Fibroblast of skin of left biceps (primary cell): ENCODE measurements at places on chromosomes 1 and 21.

- DNase-seq: no peak
Measured at GRCh38 chr1:39127513-39127912, 77.0 kb upstream of the MACF1 start.

- no peak for DNase-seq
Measured at GRCh38 chr1:90614872-90615271, 102.2 kb downstream of the BARHL2 start.

GRCh38 chr1:157269656-157270375 lies 131.6 kb upstream of the ETV3 start:
- no peak for DNase-seq

GRCh38 chr1:44412601-44413000 lies 7.5 kb downstream of the RNF220 start:
- DNase-seq: no peak

GRCh38 chr1:86105533-86105866 lies 51.1 kb downstream of the COL24A1 start:
- no peak for DNase-seq

DNA sequence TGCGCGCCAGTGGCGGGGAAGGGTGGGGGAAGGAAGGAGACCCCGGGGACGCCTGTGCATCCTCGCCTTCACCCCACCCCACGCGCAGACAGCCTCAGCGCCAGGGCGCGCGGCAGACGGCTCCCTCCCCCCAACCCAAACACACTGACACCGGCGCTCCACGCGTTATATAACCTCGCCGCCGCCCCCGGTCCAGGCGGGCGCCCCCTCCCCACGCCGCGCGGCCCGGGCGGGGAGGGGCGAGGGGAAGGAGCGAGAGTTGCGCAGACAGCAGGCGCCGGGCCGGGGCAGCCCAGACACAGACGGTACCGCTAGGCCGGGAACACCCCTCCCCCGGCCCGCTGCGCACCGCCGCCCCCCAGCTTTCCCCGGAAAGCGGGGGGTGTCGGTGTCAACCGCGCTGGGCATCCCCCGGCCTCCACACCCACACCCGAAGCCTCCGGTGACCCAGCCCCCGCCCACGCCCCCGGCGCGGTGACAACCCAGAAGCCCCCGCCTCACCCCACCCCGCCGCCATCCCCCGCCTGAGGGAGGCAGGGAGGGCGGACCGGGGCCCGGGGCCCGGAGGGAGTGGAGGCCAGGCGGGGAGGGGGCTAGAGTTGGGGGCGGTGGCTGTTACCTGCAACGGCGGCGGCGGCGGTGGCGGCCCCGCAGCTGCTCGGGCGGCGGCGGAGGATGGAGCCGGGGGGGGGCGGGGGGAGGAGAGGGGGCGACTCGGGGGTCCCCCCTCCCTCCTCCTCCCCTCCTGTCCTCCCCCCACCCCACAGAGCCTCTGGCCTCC lies 432 bp downstream of the AKT3 start:
- no peak for DNase-seq

GRCh38 chr21:45581322-45581712 lies 39.1 kb upstream of the SLC19A1 start:
- no peak for DNase-seq

DNA sequence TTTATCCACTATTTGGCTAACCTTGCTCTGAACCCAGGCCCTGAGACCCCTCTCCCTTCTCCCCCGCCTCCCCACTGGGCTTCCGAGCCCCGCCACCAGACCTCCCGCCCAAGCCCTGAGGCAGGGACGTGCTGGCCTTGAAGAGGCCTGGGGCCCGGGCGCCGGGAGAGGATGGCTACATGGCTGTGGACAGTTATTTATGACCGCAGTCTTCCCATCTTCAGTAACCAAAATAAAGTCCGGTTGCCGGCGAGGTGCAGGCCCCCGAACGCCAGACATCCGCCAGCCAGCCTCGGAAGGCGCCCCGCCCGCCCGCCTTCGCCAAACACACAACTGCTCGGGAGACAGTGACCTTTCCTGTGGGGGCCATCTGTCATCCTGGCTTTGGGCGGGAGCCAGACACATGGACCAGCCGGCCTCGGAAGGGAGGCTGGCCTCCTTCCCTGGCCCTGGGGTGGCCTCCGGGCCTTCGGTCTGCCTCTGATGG lies 69.0 kb downstream of the DHRS3 start:
- DNase-seq: no peak

DNA sequence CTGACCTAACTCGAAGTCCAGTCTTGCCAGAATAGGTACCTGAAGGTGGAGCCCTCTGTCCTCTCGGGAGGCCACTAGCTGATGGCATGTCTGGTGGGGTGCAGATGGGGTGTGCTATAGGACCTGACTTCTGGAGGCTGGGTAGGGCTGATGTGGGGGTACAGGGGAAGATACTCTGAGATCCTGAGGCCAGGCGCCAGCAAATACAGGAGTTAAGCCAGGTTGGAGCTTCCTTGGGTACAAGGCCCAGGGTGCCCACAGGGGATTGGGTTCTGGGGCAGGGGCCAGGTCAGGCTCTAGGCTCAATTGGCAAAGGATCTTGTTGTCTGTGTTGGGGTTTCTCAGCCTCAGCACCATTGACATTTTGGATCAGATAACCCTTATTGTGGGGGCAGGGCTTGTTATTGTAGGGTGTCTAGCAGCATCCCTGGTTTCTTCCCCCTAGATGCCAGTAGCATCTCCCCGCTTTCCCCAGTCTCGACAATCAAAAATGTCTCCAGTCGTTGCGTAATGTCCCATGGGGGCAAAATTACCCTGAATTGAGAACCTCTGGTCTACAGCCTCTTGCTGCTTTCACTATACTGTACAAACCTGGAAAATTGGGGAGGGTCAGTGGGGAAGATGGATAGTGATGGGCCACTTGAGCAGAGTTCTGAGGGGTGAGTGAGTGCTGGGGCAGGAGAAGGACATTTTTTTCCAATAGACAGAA lies 9.2 kb downstream of the PTPRF start:
- no peak for DNase-seq

- DNase-seq: no peak
Measured at GRCh38 chr1:160220301-160220700, 15.1 kb downstream of the PEA15 start.

GRCh38 chr21:33246506-33246905 lies 16.8 kb downstream of the IFNAR2 start:
- DNase-seq: no peak

GRCh38 chr21:34344584-34344983 lies 19.2 kb upstream of the KCNE2 start:
- no peak for DNase-seq
